Central memory CD4-positive, alpha-beta T cell (primary cell): ENCODE measurements at places on chromosomes 3 and 15.
A peak's percentile ranks its signal among the peaks of the same experiment; 100 is the strongest.

- no peak for DNase-seq
These were observed 8.7 kb downstream of the SPSB4 start for GRCh38 chr3:141059816-141060215.

GRCh38 chr3:179083977-179084376 is 12.4 kb upstream of the ZMAT3 start:
- DNase-seq: no peak

DNA sequence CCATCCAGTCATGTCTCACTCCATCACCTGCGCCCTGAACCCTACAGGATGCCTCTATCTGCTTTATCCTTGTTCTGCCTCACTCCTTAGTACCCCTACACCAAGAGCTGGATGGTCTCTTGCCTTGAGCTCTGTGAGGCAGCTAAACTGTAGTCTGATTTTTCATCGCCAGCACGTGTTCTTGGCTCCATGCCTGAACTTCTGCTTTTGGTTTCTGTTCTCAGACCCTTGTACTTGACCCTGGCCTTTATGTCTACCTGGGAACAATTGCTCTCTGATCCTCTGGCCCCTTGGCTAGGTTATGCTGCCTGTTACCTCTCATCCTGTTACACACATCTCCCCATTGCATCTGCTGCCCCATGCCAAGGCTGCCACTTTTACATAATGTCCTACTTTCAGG is 318.0 kb upstream of the LMCD1 start:
- no peak for DNase-seq

DNA sequence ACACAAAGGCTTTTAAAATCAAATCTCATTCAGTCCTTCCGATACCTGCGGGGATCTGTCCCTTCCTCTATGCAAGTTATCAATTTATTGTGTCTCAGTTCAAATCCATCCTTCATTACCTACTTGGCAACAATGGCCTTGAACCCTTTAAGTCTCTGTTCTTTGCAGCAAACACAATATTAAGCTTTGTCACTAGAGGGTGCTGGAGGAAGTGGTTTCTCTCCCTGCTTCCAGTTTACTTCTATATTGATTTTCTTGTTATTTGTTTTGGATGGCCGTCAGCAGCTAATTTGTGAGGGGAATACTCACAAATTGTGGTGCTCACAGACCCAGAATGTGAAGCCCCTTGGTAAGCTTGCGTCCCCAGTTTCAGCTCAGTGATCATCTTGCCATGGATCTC is 278.3 kb downstream of the FGF12 start:
- DNase-seq: no peak

GRCh38 chr3:38964646-38965045 is 87.1 kb downstream of the SCN11A start:
- no peak for DNase-seq

DNA sequence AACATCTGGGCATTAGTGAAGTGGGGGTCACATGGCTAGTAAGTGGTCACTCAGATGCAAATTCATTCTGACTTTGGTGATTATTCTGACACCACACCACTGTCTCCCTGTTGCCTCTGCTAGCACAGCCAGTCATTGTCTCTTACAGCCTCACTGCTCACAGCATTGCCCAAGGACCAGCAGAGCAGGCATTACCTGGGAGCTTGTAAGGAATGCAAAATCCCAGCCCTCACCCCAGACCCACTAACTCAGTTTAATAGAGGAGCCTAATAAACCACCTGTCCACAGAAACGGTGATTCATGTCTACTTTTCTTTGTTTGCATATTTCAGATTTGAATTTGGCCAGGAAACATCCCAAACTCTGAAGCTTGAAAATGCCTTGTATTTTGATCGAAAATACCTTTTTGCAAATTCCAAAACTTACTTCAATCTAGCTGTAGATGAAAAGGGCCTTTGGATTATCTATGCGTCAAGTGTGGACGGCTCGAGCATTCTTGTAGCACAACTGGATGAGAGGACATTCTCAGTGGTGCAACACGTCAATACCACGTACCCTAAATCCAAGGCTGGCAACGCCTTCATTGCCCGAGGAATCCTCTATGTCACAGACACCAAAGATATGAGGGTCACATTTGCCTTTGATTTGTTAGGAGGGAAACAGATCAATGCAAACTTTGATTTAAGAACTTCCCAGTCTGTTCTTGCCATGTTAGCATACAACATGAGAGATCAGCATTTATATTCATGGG is 62.7 kb downstream of the GLDN start:
- DNase-seq: no peak

DNA sequence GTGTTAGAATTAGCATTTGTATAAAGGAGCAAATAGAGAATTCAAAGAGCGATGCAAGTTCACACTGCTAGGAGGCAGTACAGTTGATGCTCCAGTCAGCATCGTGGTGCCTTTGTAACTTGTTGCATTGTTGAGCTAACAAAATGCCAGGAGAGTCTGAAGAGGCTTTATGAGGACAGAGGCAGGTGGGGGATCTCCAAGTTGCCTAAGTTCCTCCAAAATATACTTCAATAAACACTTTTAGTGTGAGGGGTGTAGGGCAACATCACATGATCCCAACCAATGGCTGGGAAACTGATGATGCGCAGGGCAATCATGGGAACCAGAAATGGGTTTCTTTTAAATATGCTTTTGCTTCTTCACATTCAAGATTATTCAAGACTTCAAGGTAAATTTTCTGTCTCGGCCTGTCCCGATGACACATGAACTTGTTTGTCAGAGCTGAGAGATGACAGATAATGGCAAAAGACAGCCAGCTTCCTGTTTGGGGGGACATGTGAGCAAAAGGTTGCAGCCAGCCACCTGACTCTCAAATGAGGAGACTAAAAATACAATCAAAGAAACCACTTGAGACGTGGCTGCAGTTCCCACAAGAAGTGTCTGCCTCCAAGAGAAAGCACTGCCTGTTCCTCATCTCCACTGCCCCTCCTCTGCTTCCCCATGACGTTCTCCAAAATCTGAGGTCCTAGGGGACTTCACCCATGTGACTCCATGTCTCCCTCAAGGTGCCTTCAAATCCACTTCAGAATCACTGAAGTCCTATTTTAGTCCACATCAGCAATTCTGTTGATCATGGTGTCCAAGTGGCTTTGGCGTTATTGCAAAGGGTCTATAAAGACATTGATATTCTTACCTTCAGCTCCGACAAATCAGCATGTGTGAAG is 39.3 kb downstream of the KLHL6 start:
- peak; percentile 80 for DNase-seq

DNA sequence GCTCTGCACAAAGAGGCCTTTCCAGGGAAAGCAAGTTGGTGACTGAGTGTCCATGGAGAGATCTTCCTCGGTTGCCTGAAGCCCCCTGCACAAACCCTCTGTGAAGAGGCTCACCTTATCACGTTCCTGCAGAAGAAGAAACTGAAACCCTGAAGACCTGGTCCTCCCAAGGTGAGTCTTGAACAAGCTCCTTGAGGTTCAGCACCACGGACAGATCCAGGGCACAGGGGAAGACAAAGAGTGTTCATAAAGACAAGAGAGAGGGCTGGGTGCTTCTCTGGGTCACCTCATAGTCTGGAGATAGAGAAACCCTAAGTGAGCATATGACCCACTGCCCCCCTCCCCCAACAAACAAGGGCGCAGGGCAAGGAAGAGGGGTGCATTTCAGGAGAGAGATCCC is 21.7 kb upstream of the TBC1D21 start:
- no peak for DNase-seq

DNA sequence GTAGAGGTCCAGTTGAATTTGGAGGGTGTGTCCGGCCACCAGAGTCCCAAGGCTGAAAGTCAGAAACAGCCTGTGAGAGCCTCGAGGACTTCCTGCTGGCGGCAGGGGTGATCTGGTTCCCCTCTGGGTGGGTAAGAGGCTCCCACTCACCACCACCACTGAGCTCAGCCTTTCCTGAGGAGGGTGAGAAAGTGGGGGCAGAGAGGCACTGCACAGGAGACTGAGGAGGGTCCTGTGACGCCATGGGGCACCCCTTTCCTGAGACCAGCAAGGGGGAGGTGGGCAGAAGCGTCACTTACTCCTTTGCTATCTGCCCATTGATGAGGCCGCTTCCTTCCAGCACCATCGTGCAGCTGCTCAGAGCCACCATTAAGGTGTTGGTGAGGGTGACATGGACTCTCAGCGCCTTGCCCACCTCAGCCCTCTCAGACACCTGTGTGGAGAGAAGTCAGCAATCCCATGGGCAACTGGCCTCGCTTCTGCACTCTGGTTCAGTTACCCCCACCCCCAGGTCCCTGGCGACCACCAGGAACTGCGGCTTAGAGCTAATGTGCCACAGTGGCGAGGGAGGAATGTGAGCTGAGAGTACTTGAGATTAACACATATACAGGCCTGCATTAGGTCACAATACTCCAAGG is 10.0 kb upstream of the TGM5 start:
- no peak for DNase-seq

DNA sequence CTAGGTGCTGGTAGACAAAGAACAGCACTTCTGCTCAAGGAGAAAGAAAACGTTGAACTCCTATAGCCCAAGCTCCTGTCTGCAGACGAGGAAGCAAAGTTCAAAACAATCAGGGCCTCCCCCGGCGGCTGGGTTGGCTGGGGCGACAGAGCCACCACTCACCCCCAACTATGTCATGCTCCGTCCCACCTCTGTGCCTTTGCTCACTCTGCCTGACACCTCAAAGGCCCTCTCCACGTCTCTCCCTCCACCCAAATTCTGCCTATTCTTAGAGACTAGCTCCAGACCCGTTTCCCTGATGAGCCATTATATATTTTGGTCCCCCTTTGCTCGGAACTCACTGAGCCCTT is 304.3 kb downstream of the TLE3 start:
- DNase-seq: no peak

- no peak for DNase-seq
These were observed 73.5 kb downstream of the CEMIP start for GRCh38 chr15:80852676-80853075.

DNA sequence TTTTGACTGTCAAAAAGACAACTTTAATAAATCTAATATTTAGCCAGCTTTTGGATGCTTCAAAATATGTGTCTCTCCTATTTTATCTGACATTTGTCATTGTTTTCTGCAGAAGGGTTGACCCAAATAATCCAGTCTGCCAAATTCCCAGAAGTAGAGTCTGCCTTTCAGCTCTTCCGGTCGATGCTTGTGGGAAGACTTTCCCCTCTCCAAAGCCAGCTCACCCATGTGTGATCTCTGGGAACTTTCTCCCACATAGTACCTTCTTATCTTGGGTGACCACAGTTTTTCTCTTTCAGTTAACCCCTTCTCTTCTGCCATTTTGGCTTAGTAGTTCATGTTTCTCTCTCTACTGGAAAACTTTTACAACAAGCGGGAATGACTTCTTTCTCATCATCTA is 94.1 kb downstream of the ASB7 start:
- no peak for DNase-seq

- no peak for DNase-seq
These were observed 1.5 kb upstream of the P2RY12 start for GRCh38 chr3:151386056-151386455.

- DNase-seq: no peak
These were observed 85.3 kb upstream of the LIMD1 start for GRCh38 chr3:45509038-45509767.

- no peak for DNase-seq
These were observed 73.8 kb downstream of the MCTP2 start for GRCh38 chr15:94305133-94305532.

- no peak for DNase-seq
These were observed 4.8 kb downstream of the PAQR9 start for GRCh38 chr3:142958707-142959106.

DNA sequence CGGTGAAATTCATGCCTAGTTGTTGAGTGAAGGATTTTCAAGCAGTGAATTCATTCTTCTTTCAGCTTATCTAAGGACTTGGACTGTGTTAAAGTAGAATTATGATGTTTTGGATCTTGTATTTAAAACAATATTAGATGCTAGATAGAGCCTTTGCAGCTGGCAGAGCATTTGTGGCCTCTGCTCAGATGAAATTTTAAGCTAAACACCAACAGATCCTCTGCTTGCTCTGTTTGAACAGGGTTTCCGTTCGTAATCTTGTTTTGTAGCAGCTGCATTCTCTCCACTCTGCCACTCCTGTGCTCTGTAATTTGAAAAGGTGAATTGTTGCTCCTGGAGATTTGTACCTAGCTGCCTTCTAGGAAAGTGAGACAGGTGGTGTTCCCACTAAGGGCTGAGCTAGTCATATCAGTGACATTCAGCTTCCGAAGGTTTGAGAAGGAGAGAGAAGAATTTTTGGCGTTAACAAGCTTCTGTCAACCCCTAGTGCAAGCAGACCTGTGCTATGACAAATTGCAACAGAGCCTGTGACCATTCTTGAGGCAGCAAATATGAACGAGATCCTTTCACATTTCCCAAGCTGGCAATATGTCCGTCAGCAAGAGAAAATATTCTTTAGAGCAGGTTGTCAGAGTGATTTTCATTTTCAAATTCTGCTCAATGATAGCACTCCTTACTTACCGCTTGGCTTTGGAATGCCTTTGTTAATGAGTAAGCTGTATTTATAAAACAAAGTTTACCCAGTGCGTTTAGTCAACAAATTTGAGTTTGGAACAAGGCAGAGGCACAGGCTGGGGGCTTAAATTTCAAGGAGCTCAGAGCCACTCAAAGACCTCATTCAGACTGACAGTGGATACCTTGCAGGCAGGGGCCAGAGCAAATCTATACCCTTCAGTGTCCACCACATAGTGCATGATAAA is 5.3 kb downstream of the CHST2 start:
- no peak for DNase-seq

GRCh38 chr3:79684041-79684440 is 83.8 kb downstream of the ROBO1 start:
- no peak for DNase-seq

DNA sequence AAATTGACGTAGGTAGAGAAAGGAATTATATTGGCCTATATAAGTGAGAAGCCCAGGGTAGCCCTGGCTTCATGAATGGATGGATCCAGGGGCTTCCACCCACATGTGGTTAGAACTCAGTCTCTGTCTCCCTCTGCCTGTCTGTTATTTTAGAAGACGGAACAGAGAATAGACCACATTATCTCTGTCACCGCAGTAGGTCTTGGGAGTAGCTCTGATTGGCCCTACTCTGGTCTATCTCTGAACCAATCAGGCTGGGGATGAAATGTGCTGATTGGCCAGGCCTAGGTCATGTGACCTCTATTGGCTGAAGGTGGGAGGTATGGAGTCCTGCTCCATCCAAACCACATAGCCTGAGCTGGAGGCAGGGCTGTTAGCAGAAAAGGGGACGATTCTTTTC is 143.0 kb upstream of the PRR23C start:
- DNase-seq: no peak

DNA sequence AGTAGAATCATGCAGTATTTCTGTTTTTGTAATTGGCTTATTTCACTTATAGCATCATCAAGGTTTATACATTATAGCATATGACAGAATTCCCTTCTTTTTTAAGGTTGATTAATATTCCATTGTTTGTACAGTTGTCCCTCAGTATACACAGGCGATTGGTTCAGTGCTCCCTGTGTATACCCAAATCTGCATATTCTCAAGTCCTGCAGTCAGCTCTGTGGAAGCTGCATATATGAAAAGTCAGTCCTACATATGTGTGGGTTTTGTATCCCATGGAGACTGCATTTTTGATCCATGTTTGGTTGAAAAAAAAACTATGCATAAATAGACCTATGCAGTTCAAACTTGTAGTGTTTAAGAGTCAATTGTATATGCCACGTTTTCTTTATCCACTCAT is 127.7 kb downstream of the ISL2 start:
- no peak for DNase-seq
